ENCODE measurements at places on chromosomes 2 and 18.

GRCh38 chr2:186639939-186640338, 50.1 kb downstream of the ITGAV start:
- no peak for DNase-seq

GRCh38 chr2:72144632-72145288, 2.9 kb downstream of the CYP26B1 start:
- no peak for DNase-seq

- no peak for DNase-seq
These were observed 8.2 kb upstream of the GPR17 start for GRCh38 chr2:127637725-127638252.

- no peak for DNase-seq
These were observed 17.8 kb upstream of the SCLY start for GRCh38 chr2:238042849-238043584.

GRCh38 chr2:166234112-166234846, 106.5 kb upstream of the SCN1A start:
- DNase-seq = no peak

DNA sequence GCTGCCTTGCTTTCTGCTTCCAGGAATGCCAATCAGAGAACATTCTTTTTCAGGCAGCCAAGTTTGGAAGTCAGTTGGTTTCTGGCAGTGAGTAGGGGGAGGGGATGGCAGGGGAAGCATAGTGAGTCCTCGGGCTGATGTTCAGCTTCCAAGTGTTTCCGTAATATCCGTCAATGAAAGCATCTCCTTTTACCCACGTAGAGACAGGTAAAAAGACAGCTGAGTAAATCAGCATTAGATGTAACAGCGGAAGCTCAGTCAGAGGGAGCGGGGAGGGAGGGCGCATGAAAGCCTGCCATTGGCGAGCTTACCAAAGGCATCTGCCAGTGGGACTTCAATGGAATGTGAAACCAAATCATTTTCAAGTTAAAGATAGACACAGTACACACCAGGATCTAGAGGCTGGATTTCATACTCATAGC, 117.1 kb upstream of the DTNA start:
- no peak for DNase-seq

DNA sequence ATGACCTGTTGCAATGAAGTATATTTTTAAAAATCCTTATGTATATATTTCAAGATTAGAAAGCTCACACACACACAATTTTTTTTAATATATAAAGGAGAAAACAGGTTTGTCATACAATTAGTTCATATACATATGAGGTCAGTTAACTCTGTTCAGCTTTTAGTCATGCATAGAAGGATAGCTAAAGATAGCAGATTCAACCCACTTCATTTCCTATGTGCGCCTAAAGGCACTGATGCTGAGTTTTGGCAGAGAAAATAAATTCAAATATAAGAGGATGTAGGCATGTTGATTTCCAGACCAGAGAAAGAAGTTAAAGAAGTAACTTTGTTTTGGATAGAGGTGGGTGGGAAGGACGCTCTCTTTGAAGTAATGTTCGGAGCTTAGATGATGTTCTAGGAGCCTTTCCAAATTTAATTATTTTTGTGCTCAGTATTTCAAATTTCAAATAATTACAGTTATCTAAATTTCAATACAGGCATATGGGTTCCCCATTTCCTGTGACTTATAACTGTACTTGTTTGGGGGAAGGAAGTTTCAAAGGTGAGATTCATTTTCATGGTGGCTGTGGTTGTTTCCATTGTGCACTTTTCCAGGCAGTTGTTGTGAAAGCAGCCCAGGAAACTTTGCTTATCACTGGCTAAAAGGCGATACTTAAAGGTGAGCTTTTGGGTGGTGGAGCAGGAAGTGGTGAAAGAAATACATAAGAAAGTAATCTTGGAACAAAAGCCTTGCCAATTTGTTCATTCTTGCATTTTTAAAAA, 523.4 kb upstream of the FANCL start:
- DNase-seq = no peak

GRCh38 chr2:97735161-97735561, 21.8 kb downstream of the ZAP70 start:
- DNase-seq = no peak

DNA sequence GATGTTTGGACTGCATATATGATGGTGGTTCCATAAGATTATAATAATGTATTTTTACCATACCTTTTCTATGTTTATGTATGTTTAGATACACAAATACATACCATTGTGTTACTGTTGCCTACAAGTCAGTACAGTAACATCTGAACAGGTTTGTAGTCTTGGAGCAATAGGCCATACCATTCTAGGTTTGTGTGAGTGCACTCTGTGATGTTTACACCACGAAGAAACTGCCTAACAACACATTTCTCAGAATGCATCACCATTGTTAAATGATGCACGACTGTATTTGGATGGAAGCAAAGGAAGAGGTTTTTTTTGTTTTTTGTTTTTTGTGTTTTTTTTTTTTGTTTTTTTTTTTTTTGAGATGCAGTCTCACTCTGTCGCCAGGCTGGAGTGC, 9.5 kb downstream of the DUSP19 start:
- no peak for DNase-seq

DNA sequence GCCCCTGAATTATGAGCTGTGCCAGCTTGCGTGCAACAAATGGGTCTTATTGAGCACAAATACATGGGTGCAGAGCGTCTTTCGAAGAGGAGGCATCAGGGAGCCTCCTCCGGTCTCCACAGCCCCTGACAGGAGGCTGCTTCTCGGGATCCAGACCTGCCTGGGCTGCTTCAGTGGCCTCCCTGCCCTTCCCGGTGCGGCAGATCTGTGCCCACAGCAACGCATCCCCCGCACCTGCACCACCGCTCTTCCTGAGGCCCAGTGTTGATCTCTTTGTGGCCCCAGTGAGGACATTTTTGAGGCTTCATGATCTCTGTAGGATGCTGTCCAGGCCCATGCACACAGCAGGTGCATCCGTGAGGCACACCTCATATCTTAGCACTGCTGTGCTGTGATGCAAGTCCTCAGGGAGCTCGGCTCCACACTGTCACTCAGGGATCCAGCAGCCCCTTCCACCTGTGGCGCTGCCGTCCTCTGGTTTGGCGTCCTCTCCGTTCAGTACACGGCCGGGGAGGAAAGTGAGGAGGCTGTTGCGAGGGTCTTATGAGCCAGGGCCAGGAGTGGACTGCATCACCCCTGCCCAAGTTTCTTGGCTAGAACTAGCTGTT, 17.4 kb downstream of the RTP5 start:
- DNase-seq = no peak

- no peak for DNase-seq
These were observed 92.7 kb upstream of the ST6GAL2 start for GRCh38 chr2:106978647-106979046.

Data from stimulated activated CD4-positive, alpha-beta T cell treated with anti-CD3 and anti-CD28 coated beads, Interleukin-12 subunit alpha, Interleukin-12 subunit beta, amount 100 ng/mL, for 24 hours (primary cell).